ENCODE measurements at places on chromosomes 13 and 19. TPM values are rescaled to one million over a fixed set of nuclear protein-coding genes. Genes with fewer than 3 reads are reported as not detected.

The MPHOSPH8 gene
- total RNA-seq = 19.2 TPM

The SIGLEC8 gene
- total RNA-seq = not detected

The ZNF69 gene
- 5.4 TPM for total RNA-seq

The ZNF155 gene
- 6.1 TPM for total RNA-seq

The RAB3A gene
- 1.5 TPM for total RNA-seq

The FSD1 gene
- total RNA-seq = 7.9 TPM

The CLDN10 gene
- not detected for total RNA-seq

The TRAPPC5 gene
- total RNA-seq = 159 TPM

The LRRC63 gene
- not detected for total RNA-seq

The ZNF835 gene
- total RNA-seq = 0.40 TPM

The CAPN12 gene
- total RNA-seq = not detected

The DCLK1 gene
- total RNA-seq = 20.4 TPM

The LPAR6 gene
- total RNA-seq = 15.1 TPM

The NTF4 gene
- total RNA-seq = not detected

The PRSS57 gene
- total RNA-seq = not detected

The RPL21 gene
- 1,211 TPM for total RNA-seq

The STX10 gene
- 88.1 TPM for total RNA-seq

The BEST2 gene
- total RNA-seq = not detected

The KRTDAP gene
- not detected for total RNA-seq

The NALCN gene
- total RNA-seq = 4.9 TPM

The TYROBP gene
- not detected for total RNA-seq

The RAX2 gene
- not detected for total RNA-seq

The CCDC8 gene
- 0.60 TPM for total RNA-seq

The ZNF222 gene
- 1.4 TPM for total RNA-seq

The SIGLEC9 gene
- not detected for total RNA-seq

The ZNF681 gene
- total RNA-seq = 1.3 TPM

The FCGBP gene
- total RNA-seq = not detected

The CYP4F3 gene
- total RNA-seq = not detected

The CCNA1 gene
- total RNA-seq = 8.3 TPM

The LIN7B gene
- total RNA-seq = 5.3 TPM

The SYNGR4 gene
- not detected for total RNA-seq

The NANOS3 gene
- total RNA-seq = not detected

The SULT2A1 gene
- not detected for total RNA-seq
